ENCODE measurements at places on chromosomes 5 and 9.

- DNase-seq = no peak
These were observed 100.6 kb upstream of the TARS1 start for GRCh38 chr5:33340195-33340594.

- DNase-seq = no peak
These were observed 1242.0 kb downstream of the MAT2B start for GRCh38 chr5:164747371-164747770.

GRCh38 chr5:96718635-96719077 is 56.5 kb downstream of the CAST start:
- no peak for DNase-seq

GRCh38 chr5:55421074-55421529 is 113.3 kb downstream of the MTREX start:
- peak; percentile 43 for DNase-seq

- DNase-seq = no peak
These were observed 38.7 kb downstream of the LARP1 start for GRCh38 chr5:154793599-154794524.

- no peak for DNase-seq
These were observed 244.3 kb downstream of the DENND1A start for GRCh38 chr9:123685489-123686083.

DNA sequence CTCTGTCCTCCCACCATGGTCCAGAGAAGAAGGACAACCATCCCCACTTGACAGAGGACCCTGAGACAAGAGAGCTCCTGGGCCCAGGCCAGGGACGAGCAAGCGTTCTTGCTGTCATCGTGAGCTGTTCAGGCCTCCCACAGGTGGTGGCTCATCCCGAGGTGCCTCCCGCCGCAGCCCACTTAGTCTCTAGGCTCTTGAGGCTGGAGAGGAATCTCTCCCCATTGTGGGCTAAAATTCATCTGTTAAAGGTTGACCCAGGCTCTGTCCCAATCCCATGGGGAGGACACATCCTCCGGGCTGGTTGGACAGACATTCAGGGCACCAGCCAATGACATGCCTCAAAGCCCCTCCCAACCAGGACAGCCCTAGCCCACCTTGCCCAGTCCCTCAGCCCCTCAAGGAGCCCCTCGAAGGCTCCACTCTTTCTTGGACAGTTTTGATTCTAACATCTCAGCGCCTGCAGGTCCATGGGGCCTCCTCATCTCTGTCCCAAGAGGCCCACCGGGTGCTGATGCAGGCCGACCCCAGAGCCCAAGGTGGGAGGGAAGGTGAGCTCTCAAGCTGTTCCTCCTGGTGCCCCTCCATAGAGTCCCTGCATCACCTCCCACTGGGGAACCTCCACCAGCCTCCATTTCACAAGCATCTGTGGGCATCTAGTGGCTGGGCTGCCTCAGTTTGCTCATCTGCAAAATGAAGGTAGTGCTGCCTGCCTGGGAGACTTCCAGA is 52.9 kb downstream of the BARX1 start:
- no peak for DNase-seq

DNA sequence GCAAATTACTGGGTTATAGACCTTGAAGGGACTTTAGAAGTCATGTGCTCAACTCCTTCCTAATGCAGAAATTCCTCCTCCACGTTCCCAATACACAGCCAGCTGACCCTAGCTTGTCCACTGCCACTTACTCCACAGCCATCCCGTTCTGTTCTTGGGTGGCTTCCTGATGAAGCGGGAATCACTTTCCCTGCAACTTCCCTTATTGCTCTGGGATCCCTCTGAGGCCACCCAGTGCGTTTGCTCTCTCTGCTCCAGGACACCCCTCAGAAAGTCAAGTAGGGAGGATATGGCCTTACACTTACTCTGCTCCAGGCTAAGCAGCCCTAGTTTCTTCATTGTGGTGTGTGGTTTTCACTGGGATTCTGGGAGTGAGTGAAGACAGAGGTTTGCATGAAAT is 55.5 kb downstream of the GALNT12 start:
- DNase-seq = no peak

- DNase-seq = no peak
These were observed 17.2 kb downstream of the EBF1 start for GRCh38 chr5:159082474-159082873.
